ENCODE measurements at places on chromosomes 12 and 14.

GRCh38 chr12:50961708-50962107 is 9.4 kb downstream of the HIGD1C start:
- no peak for DNase-seq

DNA sequence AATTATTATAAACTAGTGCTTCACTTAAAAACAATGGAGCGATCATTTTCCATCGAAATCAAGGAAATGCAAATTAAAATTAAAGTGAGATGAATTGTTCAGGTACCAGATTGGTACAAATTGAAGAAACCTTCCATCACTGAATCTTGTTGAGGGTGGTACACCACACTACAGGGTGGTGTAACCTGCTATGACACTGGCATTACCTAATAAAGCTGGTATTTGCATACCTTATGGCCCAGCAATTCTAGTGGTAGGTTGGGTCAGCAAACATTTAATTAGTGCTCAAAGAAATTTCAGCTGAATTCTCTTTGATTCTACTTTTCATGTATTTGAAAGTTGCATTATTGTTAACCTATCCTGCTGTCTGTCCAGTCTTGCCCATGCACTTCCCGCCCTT is 9.2 kb downstream of the TIGAR start:
- DNase-seq: no peak

- no peak for DNase-seq
Observed at GRCh38 chr12:19432309-19433170, 6.8 kb upstream of the AEBP2 start.

GRCh38 chr14:82757776-82758175 is 1224.1 kb upstream of the SEL1L start:
- DNase-seq: no peak

GRCh38 chr12:21884936-21885335 is 56.3 kb downstream of the ABCC9 start:
- DNase-seq: no peak

DNA sequence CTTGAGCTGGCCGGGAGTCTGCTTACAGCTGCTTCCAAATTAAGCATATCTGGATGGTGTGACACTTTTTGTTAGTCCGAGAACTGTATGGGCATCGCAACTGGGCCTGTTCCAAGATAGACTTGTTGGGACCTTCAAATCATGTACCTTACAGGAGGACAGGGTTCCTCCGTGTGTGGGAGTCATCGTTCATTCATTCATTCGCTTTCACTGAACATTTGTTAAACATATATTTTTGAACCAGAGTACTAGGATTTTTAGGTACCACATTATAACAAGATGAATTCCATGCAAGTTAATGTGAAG is 387 bp upstream of the IPO8 start:
- no peak for DNase-seq

DNA sequence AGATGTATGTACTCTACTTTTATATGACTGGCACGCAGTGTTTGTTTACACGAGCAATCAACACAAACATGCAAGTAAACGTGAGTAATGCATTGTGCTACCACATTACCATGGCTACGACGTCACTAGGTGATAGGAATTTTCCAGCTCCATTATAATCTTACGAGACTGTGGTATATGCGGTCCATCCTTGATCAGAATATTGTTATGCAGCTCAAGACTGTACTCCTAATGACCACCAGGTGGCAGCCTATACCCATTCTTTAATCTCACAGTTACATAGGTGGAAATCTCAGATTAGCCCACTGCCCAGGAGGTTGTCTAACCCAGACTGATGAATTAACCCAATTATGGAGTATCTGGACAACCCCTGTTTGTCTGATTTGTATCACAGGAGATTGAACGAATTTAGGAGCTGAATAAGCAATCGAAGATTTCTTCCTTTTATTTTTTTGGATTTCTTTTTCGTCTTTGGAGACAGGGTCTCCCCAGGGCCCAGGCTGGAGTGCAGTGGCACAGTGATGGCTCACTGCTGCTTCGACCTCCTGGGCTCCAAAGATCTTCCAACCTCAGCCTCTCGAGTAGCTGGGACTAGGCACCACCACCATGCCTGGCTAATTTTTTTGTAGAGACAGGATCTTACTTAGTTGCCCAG is 8.7 kb upstream of the TESPA1 start:
- DNase-seq: no peak

DNA sequence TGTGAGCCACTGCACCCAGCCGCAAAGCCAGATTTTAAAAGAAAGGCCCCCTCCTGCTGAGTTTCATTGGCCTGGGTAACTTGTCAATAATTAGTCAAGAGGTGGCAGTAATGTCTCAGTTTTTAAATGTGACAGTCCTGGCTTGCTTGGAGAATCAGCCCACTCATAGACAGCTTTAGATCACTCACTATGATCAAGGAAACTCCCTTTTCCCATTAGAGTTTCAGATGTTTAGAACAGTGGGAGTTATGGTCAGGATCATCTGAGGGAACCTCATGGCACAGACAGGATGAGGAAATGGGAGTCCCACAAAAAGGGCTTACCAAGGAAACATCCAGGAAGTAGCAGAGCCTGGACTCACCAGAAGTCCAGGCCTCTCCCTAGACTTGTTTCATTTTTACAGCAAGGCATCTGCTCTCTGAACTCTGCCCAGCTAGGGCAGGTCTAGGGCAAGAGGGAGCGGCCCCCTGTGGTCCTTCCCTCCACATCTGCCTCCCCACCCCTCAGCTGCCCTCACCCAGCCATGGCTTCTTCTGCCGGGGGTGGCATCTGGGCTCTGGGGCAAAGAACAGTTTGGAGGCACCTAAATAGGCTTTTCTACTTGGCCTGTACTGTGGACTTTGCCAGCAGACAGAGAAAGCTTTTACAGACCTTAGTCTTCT is 11.2 kb downstream of the BCL2L14 start:
- DNase-seq: no peak
